Ovary (tissue), 10 donors: ENCODE measurements at places on chromosomes 13 and 19.

DNA sequence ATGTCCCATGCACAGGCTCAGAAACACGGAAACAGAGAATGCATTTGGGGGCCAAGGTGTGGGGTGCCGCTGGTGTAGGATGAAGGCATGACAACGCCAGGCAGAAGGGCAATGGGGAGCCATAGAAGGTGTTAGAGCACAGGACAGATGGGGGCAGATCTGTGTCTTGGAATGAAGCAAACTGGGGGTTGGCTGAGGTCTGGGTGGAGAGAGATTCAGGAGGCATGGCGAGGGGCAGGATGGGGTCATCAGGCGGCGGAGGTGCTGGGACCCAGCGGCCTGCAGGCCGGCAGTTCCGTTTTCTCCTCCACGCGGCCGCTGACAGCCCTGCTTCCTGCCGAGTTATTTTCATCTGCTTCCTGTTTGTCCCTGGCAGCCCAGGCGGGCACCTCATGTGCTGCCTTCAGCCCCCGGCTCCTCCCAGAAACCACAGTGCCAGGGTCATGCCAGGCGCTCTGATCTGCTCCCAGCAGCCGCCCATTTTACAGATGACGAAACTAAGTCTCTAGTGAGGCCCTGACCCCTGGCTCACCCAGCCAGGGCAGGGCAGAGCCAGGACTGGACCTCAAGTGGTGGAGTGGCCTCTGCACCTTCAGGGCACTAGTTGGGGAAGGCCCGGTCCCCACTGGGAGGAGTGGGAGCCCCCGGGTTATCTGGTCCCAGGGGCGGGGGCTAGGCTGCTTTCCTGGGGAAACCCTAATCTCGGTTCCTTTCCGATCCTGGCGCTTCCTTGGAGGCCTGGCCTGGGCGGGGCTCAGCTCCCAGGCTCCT lies 2.2 kb downstream of the ARHGAP45 start:
- no peak for DNase-seq

GRCh38 chr13:23963184-23963931 lies 66.1 kb upstream of the C1QTNF9B start:
- DNase-seq, result no peak

DNA sequence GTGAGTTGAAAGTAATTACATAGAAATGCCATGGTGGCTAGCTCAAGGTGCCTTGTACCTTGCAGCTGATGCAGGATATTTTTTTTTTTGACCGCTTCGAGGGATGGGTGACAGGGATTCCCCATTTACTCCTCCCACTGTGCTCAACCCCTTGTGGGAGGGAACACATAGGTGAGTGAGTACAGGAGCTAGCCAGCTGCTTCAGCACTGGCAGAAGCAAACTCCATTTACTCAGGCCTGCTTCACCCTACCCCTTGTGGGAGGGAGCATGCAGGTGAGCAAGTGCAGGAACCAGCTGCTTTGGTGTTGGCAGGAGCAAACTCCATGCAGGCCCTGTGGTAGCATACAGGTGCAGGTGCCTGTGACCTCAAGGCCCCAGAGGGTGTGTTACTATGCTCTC lies 330.1 kb downstream of the TDRD3 start:
- no peak for DNase-seq

- no peak for DNase-seq
These were observed 2.3 kb downstream of the COMP start for GRCh38 chr19:18788529-18789421.

DNA sequence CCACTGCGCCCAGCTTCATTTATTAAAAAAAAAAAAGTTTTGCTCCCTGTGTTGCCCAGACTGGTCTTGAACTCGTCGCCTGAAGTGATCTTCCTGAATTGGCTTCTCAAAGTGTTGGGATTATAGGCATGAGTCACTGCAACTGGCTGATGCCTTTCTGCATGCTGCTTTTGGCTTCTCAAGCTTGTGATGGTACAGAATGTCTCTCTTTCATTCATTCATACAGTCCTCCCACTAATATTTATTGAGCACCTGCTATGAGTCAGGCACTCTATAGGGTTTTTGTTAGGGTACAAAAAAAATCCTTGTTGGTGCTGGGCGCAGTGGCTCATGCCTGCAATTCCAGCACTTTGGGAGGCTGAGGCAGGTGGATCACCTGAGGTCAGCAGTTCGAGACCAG lies 9.0 kb downstream of the TSPAN16 start:
- DNase-seq, result no peak

DNA sequence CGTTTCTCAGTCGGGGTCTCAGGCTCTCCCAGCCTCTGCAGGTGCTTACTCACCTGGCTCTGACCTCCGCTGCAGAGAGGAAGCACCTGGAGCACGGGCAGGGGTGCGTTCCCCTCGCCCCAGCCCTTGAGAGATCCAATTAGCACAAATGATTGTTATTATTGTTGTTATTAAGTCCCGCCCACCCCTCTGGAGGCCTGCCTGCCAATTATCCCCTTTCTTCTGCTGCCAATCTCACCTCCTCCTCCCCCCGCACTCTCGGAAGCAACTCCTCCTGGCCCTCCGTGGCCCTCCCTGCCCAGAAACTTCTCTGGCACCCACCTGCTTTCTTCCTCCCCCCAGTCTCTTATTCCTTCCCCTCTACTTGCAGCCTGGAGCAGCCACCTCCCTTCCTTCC lies 8.8 kb downstream of the ZNF787 start:
- DNase-seq, result no peak

- no peak for DNase-seq
These were observed 2385.0 kb downstream of the PCDH9 start for GRCh38 chr13:64845110-64845509.

GRCh38 chr13:103354171-103354570 lies 288.0 kb upstream of the SLC10A2 start:
- DNase-seq, result no peak

DNA sequence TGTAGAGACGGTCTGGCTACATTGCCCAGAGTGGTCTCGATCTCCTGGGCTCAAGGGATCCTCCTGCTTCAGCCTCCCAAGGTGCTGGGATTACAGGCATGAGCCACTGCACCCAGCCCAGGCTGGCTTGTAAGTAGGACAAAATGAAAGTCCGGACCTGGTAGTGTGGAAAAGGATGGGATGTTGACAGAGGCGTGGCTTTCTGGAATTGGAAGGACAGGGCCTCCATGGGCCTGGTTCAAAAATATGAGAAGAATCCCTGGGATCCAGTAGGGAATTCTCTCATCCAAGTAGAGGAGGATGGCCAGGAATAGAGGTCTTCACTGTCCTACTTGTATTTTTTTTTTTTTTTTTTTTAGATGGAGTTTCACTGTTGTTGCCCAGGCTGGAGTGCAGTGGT lies 64.9 kb downstream of the TRPM4 start:
- no peak for DNase-seq

DNA sequence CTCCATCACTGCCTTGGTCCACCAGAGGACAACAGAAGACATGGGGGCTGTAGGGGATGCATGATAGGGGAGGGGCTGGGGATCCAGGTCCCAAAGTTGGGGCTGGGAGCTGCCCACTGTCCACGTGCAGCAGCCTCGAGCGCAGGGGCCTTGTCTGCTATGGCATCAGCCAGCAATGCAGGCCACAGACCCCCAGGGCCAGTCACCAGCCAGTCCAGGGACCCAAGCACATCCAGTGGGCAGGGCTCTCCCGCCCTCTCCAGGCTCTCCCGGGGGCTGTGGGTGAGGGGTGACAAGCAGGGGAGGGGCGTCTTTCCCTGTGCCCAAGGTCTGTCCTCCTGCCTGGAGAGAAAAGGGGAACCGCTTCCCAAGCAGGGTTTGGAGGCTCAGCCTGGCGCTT lies 32.8 kb downstream of the PEPD start:
- DNase-seq, result no peak

DNA sequence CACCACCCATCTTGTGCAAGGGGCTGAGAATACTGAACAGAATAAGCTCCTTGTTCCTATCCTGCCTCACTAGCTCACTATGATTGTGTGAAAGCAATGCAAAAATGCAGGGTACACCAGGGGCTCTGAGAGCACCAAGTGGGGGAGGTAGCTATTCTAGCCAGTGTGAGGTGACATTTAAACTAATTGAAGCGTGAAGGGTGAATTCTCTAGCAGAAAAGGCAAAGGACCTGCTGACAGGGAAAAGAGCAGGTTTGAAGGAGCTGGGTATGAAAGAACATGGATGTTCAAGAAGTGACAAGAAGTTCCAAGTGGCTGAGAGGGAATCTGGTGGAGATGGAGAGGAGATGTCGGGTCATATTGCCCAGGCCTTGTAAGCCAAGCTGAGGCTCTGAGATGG lies 64.2 kb downstream of the SIAH3 start:
- no peak for DNase-seq

DNA sequence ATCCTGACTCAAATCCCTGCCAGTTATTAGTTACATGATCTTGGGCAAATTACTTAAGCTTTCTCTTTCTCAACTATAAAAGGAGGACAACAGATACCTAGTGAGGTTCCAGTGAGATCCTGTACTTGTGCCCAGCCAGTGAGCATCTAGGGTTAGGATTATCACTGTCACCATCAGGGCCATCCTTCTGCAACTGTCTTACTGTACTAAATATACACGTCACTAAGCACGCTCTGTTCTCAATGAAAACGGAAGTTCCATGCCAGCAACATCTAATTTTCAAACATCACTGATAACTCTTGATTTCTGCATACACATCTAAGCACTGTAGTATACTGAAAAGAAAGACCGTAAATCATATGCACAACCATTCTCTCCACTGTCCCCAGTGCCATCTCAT lies 70.0 kb downstream of the FOXO1 start:
- no peak for DNase-seq

- no peak for DNase-seq
These were observed 41.1 kb downstream of the ARHGAP35 start for GRCh38 chr19:46901701-46902401.

- no peak for DNase-seq
These were observed 3.1 kb downstream of the FTL start for GRCh38 chr19:48968179-48968661.
